Type B pancreatic cell (in vitro differentiated cells): ENCODE measurements at places on chromosomes 1 and 21.

DNA sequence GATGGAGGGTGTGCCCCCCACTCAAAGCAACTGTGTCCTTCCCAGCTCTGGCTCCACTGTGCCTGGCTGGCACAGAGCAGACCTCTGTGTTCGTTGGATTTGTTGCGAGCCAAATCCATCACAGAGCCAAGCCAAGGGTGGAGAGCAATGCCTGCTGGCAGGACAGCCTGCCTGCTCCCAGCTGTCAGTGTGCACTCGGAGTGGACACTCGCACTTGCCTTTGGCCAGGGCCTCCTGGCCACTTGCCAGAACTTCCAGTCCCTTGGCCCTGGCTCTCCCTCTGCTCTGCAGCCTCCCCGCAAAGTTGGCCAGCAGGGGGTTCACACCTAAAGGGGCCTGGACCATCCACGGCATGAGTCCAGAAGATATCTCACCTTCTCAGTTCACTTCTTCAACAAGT is 16.4 kb downstream of the HEYL start:
- no peak for DNase-seq

DNA sequence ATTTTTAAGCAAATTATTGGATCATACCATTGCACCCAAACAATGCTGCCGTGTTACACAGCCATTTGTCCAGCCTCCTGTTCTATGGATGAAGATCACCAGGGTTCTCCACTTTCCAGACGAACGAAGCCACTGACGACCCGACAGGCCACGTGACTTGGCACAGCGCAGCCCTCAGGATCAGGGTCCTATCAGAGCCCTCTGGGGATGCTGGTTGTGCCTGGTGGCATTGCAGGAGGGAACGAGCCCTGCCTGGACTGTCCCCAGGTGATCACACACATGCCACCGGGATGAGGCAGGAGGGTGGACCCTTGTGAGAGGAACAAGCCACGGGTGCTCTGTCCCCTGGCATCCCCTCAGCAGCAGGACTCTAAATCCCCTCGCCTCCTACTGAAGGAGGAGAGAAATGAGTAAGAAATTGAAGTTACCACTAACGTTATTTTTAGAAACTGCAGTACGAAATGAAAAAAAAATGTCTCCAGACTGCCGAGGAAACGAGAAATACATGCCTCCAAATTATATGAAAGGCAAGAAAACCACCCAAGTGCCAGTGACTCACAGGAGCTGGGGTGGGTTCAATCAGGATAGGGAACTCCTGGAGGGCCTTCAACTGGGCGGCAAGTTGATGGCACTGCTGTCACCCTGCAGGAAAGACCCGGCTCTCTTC is 58.7 kb upstream of the PDE9A start:
- DNase-seq = no peak

GRCh38 chr1:160624464-160624863 is 22.4 kb downstream of the SLAMF1 start:
- no peak for DNase-seq

DNA sequence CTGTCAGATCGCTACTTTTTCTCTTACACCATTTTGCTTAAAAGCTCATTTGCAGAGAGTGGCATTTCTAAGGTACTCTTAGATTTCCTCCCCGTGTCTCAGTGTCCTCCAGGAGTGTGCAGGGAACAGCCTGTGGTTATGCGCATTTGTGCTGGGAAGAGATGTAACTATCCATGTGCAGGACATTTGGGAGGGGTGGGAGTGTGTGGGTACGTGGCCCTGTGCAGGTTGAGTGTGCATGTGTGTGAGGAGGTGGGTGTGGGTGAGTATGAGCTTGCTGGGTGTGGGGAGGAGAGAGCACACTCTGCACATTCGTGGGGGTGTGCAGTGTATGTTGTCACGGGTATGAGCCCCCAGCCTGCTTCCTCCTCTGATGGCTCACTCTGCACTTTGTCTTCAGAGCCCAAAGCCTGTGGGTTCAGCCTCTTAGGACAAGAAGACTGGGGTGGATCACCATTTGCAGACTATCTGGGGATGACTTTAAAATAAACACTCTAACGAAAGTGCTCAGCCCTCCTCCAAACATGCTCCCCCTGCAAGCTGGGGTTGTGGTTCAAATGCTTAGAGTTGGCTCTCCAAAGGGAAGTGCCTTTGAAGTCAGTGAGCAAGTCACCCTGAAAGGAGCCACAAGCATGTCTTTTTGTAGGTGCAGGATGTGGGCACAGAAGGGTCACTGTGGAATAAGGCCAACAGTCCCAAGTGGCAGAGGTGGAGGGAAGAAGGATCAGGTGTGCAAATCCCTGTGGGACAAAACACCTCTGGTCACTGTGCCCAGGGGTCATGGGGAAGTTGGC is 295.4 kb downstream of the RRAGC start:
- DNase-seq = no peak

DNA sequence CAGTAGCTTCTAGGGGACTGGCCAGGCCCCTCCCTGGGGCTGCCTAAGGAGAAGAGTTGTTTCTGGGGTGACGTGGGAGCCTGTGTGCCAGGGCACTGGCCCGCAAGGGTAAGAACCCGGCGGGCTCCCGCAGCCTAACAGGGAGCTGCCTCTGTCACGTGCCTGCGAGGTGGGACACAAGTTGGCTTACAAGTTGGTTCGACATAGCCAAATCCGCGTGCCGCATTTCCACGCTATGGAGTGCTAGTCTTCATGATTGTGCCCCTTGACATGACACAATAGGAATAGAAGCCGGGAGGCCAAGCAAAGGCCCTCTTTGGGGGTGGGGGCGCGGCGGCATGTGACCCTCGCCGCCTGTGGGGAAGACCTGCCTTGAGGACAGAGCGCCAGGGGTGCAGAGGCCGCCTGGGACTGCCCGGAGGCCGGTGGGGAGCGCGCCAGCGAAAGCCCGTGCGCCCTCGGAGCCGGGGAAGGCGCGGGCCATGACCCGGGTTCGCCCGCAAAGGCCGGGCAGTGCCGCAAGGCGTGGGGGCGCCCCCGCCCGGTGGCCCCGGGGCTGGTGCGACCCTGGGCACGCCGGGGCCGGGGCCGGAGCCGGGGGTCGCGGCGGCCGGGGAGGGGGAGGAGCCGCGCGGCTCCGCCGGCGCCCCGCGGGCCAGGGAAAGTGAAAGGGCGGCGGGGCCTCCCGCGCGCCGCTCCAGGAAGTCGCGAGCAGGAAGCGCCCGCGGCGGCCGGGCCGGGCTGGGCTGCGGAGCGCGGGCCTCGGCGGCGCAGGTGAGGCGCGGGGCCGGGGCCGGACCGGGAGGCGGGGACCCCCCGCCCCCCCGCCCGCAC is at the start of gene SLC37A1:
Gene SLC37A1, plus strand, starts transcription at position 702 of the 834 bp plus-strand sequence. CDS start 4,603 bp downstream, outside the sequence.
- DNase-seq = no peak

DNA sequence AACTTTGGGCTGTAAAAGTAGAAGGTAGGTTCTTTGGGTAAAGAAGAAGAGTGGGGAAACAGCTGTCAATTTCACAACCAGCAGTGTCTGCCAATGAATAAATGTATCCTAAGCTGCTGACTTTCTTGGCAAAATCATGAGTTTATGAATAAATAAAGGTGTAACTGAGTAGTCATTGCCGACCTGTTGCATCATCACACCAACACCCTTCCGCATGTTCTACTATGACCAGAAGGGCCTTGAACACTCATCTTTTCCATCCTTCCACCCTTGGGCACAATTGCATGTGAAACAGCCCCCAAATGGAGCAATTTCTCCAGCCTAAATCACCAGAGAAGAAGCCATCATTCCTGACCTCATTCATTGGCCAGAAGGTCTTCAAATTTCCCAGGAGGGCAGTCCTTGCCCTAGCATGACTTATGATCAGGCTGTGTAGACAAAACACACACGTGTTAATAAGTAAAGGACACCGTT is 31.2 kb upstream of the QSOX1 start:
- no peak for DNase-seq

- DNase-seq = no peak
Measured at GRCh38 chr1:78274814-78275213, 216.0 kb upstream of the PTGFR start.

DNA sequence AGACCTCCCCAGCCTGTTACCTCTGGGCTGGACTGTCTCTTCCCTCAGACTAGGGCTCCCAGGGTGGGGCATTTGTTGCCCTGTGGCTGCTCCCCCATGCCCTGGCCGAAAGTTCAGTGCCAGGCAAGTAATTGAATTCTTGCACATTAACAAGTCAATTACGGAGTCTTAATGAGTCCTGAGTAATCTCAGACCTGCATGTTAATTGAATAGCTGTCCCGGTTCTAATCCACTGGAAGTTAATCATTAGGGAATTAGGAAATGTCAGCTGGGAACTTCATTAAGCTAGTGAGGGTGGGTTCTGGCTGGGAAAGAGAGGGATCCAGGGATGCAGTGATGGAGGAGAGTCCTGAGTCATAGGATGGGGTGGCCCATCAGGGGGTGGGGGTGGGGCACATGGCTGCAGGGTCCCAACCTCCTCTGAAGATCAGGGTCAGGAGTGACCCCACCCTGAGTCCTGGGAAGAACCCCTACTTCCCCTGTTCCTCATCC is 47.1 kb upstream of the CSF3R start:
- DNase-seq = no peak

DNA sequence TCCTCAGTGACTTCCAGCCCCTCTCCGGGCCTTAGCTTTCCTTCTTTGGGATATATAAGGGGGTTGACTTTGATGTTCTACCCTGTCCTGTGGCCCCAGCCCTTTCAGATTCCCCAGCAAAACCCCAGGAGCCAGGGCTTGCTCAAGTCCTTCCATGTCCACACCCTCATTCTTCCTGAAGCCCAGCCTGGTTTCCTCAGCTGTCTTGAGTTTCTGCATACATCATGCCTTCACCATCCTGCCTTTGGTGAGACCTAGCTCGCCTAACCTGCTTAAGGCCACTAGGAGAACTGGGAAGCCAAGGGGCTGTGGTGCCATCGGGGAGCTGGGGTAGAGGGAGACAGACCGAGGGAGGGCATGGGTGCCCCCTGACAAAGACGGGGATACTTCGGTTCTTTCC is 17.2 kb upstream of the PEF1 start:
- no peak for DNase-seq

DNA sequence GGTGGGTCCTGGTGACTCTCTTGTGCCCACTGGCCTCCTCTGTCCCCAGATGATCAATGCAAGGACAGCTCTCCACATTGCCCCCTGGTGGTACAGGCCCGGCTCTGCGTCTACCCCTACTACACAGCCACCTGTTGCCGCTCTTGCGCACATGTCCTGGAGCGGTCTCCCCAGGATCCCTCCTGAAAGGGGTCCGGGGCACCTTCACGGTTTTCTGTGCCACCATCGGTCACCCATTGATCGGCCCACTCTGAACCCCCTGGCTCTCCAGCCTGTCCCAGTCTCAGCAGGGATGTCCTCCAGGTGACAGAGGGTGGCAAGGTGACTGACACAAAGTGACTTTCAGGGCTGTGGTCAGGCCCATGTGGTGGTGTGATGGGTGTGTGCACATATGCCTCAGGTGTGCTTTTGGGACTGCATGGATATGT is 10.8 kb downstream of the ADAMTSL4 start:
- no peak for DNase-seq

GRCh38 chr1:175978476-175978875 is 228.6 kb downstream of the COP1 start:
- DNase-seq = no peak

GRCh38 chr1:109890115-109890953 is 20.3 kb upstream of the CSF1 start:
- DNase-seq = no peak

GRCh38 chr1:155093911-155094621 is 15.4 kb downstream of the EFNA3 start:
- DNase-seq = no peak

GRCh38 chr21:41523175-41523574 is 15.2 kb upstream of the TMPRSS2 start:
- DNase-seq = no peak
